ENCODE measurements at places on chromosomes 4 and X.

DNA sequence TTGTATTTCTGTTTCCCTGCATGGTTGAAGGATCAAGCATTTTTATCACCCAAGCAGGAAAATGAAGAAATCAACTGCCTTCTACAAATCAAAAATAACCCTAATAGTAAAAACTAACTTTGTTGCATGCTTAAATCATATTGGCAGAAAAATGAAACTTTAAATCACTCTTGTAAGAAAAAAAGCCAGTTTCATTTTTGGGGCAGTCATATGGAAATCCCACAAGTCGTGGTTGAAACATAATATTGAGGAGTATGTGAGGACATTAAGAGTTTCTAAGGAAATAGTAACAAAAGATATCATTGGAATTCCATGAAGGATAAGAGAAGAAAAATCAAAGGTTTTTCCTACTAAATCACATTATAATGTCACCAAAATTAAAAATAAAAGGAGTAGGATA, 8.4 kb downstream of the TEC start:
- DNase-seq = no peak

DNA sequence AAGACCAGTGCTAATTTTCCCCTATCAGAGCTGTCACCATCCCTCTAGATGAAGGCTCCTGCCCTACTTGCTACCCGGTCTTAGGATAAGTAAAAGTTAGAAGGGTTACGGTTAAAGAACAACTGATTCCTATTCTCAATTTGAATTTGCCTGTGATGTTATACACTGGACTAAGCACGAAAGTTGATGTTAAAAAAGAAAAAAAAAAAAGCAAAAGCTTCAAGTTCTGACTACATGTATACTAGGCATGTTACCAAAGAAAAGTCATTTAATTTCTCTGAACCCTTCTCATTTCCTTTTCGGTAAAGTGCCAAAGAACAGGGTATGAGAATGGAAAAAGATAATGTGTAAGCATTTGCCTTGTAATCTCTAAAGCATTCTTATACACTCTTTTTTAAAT, 1.4 kb upstream of the PPID start:
- no peak for DNase-seq

- DNase-seq = no peak
These were observed 9.5 kb upstream of the CXCL8 start for GRCh38 chr4:73730867-73731266.

- DNase-seq = no peak
These were observed 16.5 kb downstream of the SEPTIN11 start for GRCh38 chr4:76965866-76966579.
